ENCODE measurements at places on chromosomes 13 and 19.

DNA sequence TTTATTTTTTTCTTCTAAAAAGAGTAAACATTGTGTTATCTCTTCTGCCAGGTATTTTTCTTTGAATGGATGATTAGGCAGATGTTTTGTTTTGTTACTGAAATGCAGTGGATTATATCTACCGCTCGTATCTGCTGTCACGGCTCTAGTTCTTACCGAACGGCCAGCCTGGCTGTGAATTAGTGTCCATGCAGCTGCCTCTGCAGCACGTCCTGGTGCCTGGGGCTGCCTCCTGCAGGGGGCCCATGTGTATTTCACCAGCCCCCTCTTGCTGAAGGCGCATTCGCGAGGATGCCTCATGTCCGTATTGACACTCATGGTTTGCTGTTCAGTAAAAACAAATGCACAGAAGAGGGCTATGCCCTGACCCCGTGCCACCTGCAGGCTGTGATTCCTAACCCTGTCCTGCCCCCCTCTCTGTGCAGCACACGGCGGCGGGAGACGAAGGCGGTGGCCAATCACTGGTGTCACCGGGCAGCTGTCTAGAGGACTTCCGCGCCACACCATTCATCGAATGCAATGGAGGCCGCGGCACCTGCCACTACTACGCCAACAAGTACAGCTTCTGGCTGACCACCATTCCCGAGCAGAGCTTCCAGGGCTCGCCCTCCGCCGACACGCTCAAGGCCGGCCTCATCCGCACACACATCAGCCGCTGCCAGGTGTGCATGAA is 49.9 kb downstream of the RAB20 start:
- DNase-seq, result no peak

GRCh38 chr13:39684531-39685137 is 29.2 kb downstream of the COG6 start:
- DNase-seq, result peak; percentile 22

DNA sequence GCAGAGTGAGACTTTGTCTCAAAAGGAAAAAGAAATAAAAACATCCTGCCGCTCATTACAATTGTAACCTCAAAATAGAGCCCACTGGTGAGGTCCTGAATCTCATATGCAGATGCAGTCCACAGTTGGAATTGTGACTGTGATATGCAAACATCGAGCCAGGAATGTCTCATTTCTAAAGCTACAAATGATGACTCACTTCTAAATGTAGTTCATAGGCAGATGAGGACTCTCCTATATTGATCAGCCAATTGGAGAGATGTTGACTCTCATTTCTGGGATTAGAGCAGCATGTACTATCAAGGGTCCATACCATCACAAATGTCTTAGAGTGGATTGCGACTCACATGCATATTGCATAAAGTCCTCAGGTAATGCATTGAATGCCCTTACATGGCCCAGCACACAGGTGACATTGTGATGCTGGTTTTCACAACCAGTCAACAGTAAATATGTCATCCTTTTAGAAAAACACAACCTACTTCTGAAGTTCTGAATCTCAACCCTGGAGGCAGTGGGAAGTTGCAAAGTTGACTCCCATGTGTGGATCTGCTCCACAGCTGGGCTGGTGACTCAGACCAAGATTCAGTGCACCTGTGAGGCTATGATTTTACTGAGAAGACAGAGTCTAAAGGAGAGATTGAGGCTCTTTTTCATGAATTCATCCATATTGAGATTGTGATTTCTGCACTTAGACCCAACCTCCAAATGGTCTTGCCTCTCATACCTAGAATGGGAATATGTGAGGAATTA is 16.9 kb upstream of the ZNF254 start:
- DNase-seq, result no peak

- DNase-seq, result no peak
Observed at GRCh38 chr13:80873589-80873988, 532.7 kb upstream of the SPRY2 start.

GRCh38 chr19:53461866-53462265 is 5.7 kb upstream of the ZNF813 start:
- DNase-seq, result no peak

- DNase-seq, result no peak
Observed at GRCh38 chr19:45526143-45526542, 18.9 kb downstream of the VASP start.

- no peak for DNase-seq
Observed at GRCh38 chr13:97568850-97569249, 134.9 kb downstream of the RAP2A start.

GRCh38 chr19:49924004-49924880 is 4.8 kb upstream of the ATF5 start:
- DNase-seq, result no peak

- DNase-seq, result no peak
Observed at GRCh38 chr13:76289558-76289957, 596.6 kb downstream of the KCTD12 start.

GRCh38 chr19:31276831-31277230 is 72.4 kb downstream of the TSHZ3 start:
- DNase-seq, result no peak

- DNase-seq, result no peak
Observed at GRCh38 chr19:13014101-13014920, 19.0 kb downstream of the NFIX start.

DNA sequence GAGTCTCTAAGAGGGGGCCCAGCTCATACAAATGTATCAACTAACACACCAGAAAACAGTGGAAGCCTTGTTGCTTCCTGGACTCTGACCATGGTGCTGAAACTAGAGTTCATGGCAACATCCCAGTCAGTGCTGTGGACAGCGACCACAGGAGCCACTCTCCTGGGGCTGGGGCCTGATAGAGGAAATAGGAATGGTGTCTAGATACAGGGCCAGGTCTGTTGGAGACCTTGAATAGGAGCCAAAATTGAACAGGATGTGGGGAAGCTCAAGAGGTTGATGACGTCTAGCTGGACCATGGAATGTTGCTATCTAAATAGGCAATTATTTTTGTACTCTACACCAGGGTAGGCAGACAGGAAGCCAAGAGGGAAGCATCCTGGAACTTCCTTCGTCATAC is 21.7 kb downstream of the LILRB4 start:
- no peak for DNase-seq

GRCh38 chr19:53002479-53002878 is 11.2 kb upstream of the ERVV-1 start:
- no peak for DNase-seq

DNA sequence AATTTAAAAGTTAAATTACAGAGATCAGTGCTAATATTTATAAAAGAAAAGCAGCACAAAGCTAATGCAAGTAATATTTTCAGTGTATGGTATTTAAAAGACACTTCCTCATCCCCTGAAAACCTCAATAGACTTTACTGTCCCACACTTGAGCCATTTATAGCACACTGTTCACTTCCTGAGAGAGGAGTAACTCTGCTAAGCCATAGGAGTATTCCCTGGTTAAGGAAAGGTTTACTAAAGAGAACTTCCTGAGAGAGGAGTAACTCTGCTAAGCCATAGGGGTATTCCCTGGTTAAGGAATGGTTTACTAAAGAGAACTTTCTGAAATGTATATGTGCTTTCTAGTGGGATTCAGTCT is 159.4 kb downstream of the NHLRC3 start:
- no peak for DNase-seq

DNA sequence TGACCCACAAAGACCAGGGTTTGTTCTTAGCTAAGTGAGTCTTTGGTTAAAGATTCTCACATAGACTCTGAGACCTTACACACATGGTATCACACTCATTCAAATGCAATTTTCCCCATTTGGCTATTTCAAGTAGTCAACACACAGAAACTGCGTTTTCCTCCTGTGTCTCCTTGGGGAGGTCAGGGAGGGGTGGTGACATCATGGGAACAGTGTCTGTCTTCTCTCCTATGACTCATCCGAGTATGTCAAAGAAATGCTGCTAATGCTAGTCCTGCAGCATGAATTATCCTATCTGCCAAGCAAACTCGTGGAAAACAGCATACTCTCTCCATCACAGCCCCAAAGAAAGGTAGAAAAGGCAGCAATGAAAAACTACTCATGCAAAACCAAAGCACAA is 100.2 kb downstream of the ENOX1 start:
- peak; percentile 47 for DNase-seq

- DNase-seq, result no peak
Observed at GRCh38 chr19:9786342-9786741, 17.8 kb upstream of the ZNF846 start.

DNA sequence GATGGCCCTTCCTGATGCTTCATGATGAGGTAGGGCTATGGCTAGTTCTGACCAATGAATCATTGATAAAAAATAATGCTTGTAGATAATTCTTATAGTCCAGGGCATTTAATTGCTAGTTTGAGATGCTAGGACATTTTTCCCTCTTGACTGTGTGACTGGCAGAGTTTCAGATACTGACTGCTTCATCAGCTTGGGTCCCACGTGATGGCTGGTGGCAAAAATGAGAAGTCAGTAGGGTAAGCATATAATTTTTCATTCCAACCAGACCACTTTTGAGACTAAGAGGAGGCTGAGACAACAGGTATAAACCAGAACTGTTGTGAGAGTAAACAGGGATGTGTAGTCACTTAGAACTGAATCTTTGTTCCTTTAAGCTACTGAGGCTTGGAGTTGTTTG is 183.3 kb downstream of the HS6ST3 start:
- DNase-seq, result no peak

- peak; percentile 1 for DNase-seq
Observed at GRCh38 chr13:90838317-90838960, 509.0 kb upstream of the MIR17HG start.

GRCh38 chr19:54207983-54208783 is 7.5 kb downstream of the RPS9 start:
- DNase-seq, result peak; percentile 19

DNA sequence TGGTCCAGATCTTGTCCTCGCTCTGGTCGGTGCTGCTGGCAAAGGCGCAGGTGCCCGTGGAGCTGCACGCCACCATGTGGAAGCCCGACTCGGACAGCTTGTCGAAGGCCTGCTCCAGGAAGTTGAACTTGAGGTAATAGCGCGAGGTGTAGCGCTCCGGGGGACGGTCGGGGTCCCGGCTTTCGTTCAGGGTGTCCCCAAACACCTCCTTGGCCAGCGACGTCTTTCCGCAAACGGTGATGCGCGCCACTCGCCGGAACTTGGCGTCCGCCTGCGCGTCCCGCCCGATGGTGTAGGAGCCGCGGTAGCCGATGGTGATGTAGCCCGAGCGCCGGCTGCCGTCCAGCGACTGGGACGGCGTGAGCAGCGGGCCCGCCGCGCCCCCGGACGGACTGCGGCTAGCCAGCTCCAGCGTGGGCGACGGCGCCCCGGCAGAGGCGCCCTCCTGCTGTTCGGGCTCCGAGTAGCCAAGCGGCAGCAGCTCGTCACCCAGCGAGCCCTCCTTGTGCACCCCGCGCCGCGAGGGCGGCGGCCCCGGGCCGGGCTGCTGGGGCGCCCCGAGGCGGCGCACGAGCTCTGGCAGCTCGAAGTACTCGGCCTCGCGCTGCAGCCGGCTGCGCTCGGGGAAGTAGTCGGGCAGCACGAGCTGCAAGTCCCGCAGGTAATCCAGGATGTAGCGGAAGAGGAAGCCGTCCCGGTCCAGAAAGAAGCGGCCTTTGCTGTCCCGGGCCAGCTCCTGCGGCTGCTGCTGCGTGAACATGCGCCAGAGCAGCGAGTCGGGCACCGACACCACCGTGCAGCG is 801 bp downstream of the KCTD12 start:
- no peak for DNase-seq

DNA sequence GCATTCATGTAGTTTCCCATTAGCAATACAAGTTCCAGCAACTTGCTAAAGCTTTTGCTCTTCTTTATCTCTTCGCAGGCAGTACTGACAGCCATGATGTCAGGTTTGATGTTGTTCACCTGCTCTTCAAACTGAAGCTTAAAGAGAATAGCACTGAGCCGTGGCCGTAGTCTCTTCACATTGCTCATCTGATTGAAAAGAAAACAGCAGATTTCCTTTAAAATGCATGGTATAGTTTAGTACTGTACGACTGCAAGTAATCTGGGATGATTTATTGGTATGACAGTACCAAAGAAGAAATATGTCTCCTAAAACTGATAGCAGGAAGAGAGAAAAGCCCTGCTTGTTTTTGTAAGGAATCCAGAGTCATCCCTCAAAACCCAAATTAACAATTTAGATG is 284.4 kb downstream of the DIAPH3 start:
- DNase-seq, result no peak

- no peak for DNase-seq
Observed at GRCh38 chr19:41478171-41478570, 35.2 kb downstream of the ERICH4 start.

- no peak for DNase-seq
Observed at GRCh38 chr13:98749501-98749900, 3.0 kb downstream of the SLC15A1 start.

DNA sequence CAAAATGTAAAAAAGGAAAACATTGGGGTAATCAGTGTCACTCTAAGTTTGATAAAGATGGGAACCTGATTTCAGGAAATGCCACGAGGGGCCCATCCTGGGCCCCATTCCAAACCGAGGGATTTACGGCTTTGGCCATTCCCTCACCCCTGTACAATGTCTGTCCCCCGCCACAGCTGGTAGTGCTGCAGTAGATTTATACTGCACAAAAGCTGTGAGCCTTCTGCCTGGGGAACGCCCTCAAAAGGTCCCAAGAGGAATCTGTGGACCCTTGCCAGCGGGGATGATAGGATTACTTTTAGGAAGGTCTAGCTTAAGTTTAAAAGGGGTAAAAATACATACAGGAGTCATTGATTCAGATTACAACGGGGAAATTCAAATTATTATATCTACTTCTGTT is 173.4 kb upstream of the SGCG start:
- DNase-seq, result no peak

GRCh38 chr13:75052616-75053015 is 429.4 kb downstream of the TBC1D4 start:
- DNase-seq, result peak; percentile 47
